ENCODE measurements at places on chromosomes 2 and 18. TPM values are rescaled to one million over a fixed set of nuclear protein-coding genes. Genes with fewer than 3 reads are reported as not detected.

Gene GLI2
- 0.94 TPM for total RNA-seq

Gene ABHD1
- not detected for total RNA-seq

Gene TBR1
- not detected for total RNA-seq

Gene LYG2
- not detected for total RNA-seq

Gene SLC25A12
- 14.1 TPM for total RNA-seq

Gene RFX8
- total RNA-seq: not detected

Gene VIL1
- 704 TPM for total RNA-seq

Gene SCYGR8
- not detected for total RNA-seq

Gene IL1B
- 9.1 TPM for total RNA-seq

GRCh38 chr2:141591787-141592186 is 539.0 kb downstream of the LRP1B start:
- DNase-seq: no peak

GRCh38 chr2:169716238-169716886 is 17.3 kb upstream of the KLHL23 start:
- DNase-seq: peak; percentile 75

DNA sequence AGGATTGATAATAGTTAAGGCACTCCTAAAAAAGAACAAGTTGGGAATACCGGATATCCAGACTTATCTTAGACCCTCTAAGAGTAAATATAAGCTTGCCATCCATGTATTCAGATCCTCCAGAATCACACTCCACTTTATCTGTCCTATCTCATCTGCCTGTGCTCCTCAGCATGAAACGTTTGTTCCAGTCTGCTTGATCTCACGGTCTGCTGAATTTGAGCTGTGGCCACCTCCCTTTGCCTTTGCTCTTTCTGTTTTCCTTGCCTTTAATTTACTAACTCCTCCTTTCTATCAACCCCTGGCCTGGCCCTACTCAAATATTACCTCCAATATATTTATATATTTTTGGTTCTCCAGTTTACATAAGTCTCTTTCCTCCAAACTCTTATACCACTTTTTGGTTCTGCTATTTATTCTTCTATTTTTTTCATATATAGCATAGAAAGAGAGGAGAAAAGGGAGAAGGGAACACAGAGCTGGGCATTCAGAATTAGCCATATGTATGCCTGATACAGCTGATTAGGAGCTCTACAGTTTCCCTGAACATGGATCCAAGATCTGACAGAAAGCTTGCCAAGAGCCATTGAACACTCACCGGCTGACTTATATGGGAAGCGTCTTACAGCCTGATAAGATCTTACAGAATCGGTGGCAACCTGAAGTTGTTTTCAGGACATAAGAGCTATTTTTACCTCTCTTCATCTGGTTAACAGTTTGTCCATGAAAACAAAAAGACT is 21.8 kb upstream of the DNAJC27 start:
- no peak for DNase-seq

GRCh38 chr2:149926149-149926548 is 338.6 kb upstream of the MMADHC start:
- no peak for DNase-seq

DNA sequence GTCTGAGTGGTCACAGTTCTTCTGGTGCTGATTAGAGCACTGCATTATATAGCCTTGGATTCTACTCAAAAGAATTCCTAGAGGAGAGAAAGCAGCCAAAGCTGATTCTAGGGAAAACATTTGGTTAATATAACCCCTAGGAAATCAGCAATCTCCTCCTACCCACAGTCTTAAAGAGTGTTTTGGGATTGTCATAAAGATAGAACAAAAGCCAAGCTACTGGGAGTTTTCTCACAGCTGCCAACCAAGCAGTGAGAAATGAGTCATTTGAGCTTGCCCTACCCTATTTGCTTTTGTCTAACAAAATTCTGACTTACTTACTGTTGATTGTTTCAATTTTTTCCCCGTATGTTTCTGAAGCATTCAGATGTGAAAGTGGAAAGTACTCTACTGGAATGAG is 469.3 kb downstream of the PLCL1 start:
- DNase-seq: no peak

- no peak for DNase-seq
Observed at GRCh38 chr2:202152104-202152715, 79.2 kb downstream of the KIAA2012 start.

DNA sequence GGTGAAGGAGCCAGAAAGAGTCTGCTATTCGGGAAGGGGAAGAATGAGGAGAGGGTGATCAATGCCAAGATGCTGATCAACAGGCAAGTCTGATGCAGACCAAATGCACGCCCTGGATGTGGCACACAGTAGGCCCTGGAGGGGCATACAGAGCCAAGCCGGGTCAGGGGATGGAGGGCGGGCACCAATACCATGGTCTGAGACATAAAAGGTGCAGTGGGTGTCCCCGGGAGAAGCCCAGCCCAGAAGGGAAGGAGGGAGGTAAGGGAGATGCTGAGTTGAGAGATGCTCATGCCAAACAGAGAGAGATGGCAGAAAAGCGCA is 66.6 kb upstream of the ID2 start:
- no peak for DNase-seq

- DNase-seq: no peak
Observed at GRCh38 chr18:41751161-41751560, 203.9 kb upstream of the PIK3C3 start.

GRCh38 chr2:110854355-110855081 is 122.1 kb downstream of the ACOXL start:
- DNase-seq: no peak

GRCh38 chr18:55900380-55900779 is 312.4 kb upstream of the TCF4 start:
- no peak for DNase-seq

- no peak for DNase-seq
Observed at GRCh38 chr2:188956961-188957360, 17.2 kb upstream of the COL3A1 start.

DNA sequence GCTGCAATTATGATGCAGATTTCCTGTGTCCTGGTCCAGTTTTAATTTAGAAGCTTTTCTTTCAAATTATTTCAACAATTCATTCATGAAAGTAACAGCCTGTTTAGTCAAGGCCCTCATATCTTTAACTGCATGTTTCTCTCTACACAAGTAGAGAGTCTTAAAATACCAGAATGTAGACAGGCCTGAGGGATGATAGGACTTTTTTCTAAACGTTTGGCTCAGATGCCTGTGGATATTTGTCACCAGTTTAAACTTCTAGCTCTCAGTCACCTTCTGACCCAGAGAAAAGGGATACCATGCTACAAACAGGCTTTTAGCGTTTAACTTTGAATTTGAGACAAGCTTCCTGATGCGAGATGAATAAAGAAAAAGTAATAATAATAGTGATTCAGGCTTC is 15.7 kb downstream of the COL5A2 start:
- no peak for DNase-seq

DNA sequence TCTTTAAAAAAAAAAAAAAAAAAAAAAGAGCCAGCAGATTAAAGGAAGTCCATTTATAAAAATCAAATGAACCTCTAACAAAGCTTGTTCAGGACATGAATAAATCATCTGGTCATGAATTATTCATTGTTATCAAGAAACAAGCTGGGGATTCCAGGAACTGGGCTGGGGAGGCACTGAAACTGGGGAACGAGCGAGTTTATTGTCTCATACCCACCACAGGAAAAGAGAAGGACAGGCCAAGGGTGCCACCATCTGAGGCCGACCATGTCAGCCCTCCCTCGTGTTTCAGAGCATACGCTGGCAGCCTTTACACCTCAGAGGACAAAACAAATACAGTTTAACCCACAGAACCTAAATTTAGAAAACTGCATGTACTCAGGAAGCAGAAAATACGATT is 164.2 kb downstream of the VWC2L start:
- DNase-seq: no peak

GRCh38 chr2:42129487-42129852 is 39.7 kb upstream of the EML4 start:
- no peak for DNase-seq

GRCh38 chr2:168084288-168084687 is 163.1 kb downstream of the STK39 start:
- DNase-seq: no peak

DNA sequence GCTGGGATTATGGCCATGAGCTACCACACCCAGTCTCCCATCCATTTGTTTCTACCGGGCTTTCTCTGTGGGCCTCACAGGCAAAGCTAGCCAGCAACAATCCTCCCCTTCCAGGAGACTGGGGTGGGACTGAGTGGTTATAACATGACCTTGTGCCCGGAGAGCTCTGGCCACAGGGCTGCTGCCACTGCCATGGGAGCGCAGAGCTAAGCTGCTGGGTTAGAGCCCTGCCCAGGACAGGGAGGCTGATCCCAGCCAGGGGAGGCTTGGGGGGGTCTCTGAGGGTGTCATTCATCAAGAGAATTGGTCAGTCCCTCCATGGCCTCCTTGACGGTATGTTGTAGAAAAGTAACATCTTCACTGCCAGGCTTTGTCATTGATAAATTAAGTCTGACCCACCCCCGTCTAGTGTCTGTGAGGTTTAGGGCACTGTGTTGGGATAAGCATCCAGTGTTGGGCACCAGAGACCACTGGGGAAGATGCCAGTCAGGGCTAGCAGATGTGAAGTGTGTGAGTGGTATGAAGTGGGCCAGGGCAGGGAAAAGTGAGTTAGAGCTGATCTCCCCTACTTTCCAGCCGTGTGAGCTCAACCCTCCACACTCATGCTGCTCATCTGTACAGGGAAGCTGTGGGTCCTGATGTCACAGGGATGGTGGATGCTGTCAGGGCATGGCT is 368.4 kb upstream of the HS6ST1 start:
- DNase-seq: no peak

GRCh38 chr2:23642516-23642915 is 257.5 kb downstream of the KLHL29 start:
- no peak for DNase-seq

DNA sequence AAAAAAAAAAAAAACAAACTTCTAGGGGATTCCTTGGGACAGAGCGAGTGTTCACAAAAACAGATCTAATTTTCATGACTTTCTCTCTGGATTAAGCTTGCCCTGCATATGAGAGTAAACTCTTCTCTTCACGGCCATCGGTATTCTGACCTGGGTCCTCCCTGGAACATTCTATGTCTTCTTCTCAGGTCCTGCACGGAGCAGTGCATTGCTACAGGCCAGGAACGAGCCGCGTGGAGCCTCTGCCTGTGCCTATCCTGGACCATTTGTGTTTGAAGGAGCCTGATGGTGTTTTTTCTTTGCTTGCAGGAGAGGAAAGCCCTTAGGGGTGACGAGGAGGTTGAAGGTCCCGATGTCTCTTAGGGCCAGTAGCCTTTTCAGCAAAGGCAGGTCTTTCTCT is 1.8 kb upstream of the OXER1 start:
- DNase-seq: peak; percentile 24

DNA sequence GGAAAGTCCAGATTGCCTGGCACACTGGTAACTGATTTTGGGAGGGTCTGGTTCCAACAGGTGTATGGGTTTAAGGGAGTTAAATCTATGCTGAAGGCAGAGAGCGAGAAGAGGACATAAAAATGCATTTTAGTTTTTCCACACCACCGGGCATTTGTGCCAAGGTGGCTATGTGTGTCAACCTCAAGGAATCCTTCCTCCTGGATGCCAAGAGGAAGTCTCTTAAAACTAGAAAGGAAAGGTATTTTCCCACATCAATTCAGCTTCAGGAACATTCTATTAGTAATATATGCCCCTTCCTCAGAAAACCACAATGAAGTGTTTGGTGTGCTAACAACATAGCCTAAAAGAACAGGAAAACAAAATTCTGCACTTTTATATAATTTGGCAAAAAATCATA is 5.4 kb upstream of the GAREM1 start:
- no peak for DNase-seq

DNA sequence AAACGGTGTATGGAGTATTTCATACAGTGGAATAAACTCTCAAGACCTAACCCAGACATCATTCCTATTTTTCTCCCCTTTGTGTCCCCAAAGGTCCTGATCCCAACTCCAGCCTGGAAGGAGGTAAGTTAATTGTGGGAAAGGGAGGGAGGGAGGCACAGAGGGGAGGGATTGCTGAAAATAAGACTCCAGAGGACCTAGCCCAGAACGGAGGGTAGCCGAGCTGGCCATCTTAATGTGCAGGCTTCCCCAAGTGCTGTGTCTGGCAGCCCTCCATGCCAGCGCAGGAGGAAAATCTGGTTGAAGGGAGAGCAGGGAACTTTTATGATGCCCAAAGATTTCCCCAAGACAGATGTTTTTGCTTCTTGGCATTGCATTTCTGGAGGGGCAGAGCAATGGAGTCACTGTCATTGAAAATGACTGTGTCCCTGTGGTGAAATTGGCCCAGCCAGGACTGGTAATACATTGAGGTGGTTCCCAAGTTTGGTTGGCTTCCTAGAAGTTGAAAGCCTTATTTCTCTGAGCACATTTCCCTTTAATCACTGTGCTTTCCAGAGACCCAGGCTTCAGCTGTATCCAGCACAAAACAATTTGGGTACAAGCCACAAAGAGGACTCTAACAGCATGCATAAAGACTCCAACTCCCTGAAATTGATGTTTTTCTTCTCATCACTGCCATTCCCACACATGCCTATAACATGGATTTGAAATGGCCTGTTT is 202.7 kb downstream of the AGPS start:
- DNase-seq: no peak

- no peak for DNase-seq
Observed at GRCh38 chr2:172249986-172250385, 147.3 kb upstream of the DLX2 start.

DNA sequence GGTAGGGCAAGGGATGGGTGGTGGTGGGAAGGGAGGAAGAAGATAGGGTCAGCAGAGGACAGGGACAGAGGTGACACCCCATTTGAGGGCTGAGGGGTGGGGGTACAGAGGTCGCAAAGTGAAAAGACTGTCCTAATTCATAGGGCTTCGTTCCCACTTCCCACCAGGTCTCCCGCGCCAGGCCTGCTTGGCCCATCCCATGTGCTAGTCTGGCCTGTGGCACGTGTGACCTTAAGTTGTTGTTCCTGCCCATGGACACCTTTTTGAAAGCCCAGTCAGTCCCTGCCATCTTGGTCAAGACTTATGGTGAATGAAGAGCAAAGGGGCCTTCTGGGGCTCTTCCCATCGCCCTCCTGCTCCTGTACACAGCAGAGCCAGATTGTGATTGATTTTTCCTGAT is 46.2 kb downstream of the TGOLN2 start:
- no peak for DNase-seq

- peak; percentile 6 for DNase-seq
Observed at GRCh38 chr2:233810385-233810784, 32.3 kb downstream of the MROH2A start.

GRCh38 chr2:53952519-53952918 is 18.3 kb downstream of the PSME4 start:
- DNase-seq: no peak

- no peak for DNase-seq
Observed at GRCh38 chr18:8643326-8643878, 34.2 kb downstream of the RAB12 start.

GRCh38 chr18:58104096-58104495 is 60.1 kb downstream of the NEDD4L start:
- no peak for DNase-seq

DNA sequence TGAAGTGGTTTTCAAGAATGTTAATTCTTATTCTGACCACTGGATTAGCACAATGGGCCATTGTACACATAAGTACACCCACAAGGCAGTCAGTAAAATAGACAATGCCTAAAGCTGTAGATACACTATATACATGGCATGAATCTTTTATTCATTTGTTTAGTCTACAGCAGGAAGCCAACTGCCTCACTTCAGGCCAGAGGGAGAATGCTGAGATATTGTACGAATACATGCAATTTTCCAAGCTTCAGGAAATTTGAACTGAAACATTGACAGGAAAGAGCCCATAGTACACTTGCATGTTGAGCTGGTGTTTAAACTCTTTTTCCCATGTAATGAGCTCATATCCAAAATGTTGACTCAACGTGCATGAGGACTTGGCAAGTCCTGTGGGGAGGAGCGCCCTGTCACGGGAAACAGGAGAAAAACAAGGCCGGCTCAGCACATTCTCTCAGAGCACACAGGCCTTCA is 111.6 kb upstream of the CYP1B1 start:
- peak; percentile 18 for DNase-seq

GRCh38 chr2:102735416-102736109 is 26.3 kb upstream of the TMEM182 start:
- DNase-seq: peak; percentile 61
